ENCODE measurements at places on chromosomes 5 and 9. TPM values are rescaled to one million over a fixed set of nuclear protein-coding genes. Genes with fewer than 3 reads are reported as not detected.

GRCh38 chr9:99873943-99874584 lies 32.4 kb upstream of the STX17 start:
- no peak for DNase-seq

- peak; percentile 71 for DNase-seq
Measured at GRCh38 chr5:15510092-15510491, 10.1 kb downstream of the FBXL7 start.

DNA sequence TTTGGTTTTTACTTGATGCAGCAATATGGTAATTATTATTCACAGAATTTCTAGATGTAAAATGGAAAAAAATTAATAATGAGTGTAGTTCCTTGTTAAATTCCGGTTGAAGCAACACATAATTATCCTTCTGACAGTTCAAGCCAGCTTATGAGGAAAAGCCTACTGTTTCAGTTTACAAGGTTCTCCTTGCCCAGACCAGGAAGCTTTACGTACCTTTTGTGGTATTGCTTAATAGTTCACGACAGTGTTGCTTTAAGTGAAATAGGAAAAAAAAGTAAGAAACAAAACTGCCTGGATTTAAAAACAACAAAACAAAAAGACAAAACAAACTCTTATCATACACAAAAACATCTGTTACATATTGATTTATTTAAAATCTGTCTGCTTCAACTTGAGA lies 547.3 kb upstream of the C9orf72 start:
- no peak for DNase-seq

DNA sequence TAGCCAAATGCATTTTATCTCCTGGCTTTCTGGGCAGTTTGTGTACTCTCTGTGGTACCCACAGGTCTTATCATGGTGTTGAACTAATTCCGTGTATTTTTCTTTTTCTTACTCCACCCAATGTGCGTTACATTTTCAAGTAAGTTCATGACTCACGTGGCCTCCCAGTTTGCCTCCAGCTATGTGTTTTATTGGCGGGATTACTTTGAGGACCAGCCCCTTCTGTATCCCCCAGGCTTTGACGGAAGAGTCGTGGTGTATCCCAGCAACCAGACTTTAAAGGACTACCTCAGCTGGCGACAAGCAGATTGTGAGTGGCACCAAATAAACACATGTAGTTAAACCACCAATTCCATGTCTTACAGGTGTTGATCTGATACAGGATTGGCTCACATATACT lies 3.2 kb downstream of the THG1L start:
- no peak for DNase-seq

DNA sequence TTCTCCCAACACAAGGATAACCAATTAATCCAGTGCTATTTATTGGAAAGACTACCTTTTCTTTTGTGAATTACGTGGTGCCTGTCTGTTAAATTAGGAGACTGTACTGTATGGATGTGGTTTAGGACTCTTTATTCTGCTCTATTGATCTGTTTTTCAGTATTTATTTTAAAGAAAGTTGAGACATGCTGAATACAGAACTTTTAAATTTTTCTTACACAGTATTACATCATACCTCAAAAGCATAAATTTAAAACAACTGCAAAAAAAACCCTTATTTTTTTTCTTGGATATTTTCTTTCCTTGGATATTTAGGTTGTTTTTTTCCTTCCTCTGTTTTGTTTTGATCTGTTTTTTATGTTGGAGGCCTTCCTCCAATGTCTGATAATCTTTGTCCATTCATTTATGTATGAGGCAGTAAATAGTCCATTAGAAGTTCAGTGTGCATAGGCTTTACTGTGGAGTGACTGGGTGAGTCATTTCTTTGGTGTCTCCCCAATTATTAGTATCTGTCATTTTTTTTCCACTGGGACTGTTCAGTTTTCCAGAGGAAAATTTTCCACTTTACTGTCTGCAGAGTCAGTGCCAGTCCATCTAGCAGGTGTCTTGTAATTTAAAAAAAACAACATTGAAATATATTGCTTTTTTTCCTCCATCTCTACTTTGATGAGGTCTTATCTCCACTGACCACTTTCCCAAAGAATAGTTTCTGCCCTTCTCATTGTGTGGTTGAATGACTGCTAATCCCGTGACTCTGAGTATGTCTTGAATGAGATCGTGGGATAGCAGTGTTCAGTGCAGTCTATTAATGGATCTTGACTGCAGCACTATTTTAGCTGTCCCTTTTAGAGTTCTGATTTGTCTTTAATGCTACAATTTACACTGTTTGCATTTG lies 15.2 kb downstream of the CYSTM1 start:
- peak; percentile 83 for DNase-seq

DNA sequence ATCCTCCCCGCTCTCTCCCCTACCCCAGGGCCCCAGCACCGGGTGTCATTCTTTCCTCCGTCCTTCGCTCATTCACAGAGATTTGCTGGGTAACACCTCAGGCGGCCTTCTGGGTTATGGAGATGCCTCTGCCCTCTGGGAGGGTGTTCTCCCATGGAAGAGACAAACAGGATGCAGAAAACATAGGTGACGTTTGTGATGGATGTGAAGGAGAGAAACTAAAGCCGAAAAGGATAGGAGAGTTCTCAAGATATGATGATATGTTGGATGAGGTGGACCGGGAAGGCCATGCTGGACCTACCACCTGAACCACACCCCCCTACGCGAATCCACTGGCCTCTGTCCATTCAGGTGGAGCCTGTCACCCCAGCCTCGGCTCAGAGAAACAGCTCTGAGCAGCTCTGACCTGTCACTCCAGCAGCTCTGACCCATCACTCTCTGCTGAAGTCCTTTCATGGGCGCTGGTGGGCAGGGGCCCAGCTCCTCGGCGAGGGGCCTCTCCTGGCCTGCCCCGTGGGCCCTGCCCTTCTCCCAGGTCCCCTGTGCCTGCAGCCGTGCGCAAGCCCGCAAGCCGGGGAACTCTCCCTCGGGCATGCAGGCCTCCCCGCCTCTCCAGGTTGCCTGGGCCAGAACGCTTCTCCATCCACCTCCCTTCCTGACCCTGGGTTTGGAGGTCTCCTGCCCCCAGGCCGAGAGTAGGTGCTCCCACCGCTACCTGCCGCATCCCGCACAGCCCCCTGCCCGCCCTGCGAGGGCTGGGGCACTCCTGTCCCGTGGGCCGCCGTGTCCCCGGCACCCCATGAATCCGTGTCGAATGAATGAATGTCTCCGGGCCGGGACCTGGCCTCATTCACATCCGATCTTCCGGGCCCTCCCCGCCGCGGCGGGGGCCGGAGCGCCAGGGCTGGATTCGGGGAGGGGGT lies 717 bp upstream of the NCS1 start:
- no peak for DNase-seq

DNA sequence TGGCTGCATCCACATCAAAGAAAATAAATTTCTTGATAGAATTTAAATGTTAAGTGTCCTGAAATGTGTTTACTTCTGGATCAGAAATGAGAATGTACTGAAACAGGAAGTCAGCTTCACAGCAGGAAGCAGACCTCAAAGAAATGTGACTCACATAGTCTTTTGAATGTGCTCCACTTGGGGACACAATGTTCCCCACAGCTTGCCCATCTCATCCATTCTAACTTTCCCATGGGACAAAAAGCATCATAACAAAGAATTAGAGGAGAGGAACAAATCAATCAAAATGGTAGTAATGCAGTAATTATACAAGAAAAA lies 85.7 kb downstream of the GRAMD2B start:
- no peak for DNase-seq

- DNase-seq, result no peak
Measured at GRCh38 chr5:134995850-134996402, 28.2 kb downstream of the CATSPER3 start.

The F2R gene
- total RNA-seq, result 75.1 TPM

The HNRNPA0 gene
- total RNA-seq, result 20.0 TPM
